ENCODE measurements at places on chromosomes 7 and 10.

DNA sequence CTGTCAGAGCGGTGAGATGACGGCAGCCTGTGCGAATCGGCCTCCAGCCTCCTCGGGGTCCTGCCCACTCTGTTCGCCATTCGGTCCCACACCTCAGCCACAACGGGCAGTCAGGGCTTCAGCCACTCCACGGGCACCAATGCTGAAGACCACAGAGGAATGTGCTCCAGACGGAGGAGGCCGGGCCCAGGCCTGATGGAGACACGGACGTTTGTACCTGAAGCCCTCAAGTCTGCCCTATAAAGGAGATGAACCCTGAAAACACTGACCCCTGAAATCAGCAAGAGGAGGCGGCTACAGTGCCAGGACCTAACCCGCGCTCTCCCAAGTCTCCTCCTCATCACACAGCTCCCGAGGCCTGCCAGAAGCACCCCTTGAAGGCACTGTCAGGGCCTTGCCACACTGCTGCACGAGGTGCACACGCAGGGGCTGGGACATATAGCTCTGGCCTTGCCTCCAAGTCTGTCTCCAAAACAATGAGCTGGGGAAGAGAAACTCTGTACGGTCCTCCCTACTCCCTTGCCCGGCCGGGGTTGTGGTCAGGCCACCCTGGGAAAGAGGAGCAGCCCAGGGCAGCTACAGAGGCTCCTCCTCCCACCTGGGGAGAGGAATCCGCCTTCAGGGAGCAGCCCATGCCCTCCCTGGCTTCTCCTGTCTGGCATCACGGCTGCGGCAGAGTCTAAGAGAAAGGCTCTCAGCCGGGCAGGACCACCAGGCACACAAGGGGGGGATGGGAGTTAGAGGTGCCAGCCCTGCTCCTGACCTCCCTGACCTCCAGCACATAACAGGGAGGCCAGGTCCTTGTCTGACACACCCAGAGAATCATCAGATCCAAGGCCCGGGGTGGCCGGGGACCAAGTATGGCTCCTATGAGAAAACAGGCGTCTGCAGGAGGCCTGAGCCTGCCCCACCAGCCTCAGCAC, 310.1 kb downstream of the PTPRN2 start:
- DNase-seq, result no peak

- DNase-seq, result no peak
These were observed 33.2 kb downstream of the PITRM1 start for GRCh38 chr10:3139216-3139910.

GRCh38 chr7:158013085-158013668, 574.4 kb downstream of the PTPRN2 start:
- no peak for DNase-seq

- DNase-seq, result no peak
These were observed 167.7 kb upstream of the INHBA start for GRCh38 chr7:41870461-41871138.

GRCh38 chr7:11896663-11897062, 64.7 kb upstream of the THSD7A start:
- DNase-seq, result no peak

- DNase-seq, result no peak
These were observed 240.3 kb upstream of the KAT6B start for GRCh38 chr10:74586088-74586585.

- DNase-seq, result no peak
These were observed 6.0 kb downstream of the WDR37 start for GRCh38 chr10:1061930-1062774.

DNA sequence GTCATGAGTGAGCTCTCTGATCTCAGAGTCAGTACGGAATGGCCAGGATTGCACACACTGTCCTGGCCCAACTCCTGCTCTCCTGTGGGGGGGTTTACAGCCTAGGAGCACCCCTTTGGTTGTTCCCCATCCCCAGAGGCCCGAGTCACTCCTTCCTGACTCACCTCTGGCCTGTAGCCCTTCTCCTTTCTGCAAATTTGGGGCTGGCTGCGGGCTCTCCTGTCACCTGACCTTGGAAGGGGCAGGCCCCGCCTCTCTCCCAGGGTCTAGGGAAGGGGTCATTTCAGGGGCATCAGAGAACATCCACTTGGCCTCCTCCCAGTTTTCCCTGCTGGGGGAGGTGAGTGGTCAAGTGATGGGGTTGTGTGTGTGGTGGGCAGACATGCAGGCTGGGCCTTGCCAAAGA, 1.7 kb downstream of the NYAP1 start:
- no peak for DNase-seq

Data from Caco-2 (cell line).